ENCODE measurements at places on chromosomes 3 and 15. TPM values are rescaled to one million over a fixed set of nuclear protein-coding genes. Genes with fewer than 3 reads are reported as not detected.

CASR gene
- total RNA-seq, result not detected

DNA sequence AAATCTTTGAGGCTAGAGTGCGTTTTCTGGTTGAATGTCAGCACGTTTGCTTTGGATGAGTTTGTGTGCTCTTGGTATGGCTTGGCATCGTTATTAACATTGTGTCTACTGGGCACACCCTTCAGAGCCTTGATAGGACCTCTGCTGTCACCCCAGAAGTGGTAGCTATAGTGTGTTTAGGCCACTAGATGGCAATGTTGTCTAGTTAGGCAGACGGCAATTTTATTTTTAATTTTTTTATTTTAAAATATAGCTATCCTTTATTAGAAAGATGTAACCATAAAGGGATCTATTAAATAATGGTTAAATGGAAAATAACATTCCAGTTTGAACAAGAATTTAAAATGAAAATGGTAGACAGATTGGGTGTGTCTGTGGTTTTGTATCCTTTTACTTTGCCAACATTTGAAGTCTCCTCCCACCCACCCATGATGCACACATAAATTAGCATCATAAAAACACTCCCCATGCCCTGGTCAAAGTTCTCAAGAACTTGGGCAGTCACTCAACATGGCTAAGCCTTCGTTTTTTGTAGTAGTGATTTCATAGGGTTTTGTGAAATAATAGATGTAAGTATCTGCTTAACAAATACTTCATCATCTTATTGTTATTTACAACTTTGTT lies 200.7 kb downstream of the KCNH8 start:
- DNase-seq, result peak; percentile 8

POMGNT2 gene
- 9.9 TPM for total RNA-seq

DNA sequence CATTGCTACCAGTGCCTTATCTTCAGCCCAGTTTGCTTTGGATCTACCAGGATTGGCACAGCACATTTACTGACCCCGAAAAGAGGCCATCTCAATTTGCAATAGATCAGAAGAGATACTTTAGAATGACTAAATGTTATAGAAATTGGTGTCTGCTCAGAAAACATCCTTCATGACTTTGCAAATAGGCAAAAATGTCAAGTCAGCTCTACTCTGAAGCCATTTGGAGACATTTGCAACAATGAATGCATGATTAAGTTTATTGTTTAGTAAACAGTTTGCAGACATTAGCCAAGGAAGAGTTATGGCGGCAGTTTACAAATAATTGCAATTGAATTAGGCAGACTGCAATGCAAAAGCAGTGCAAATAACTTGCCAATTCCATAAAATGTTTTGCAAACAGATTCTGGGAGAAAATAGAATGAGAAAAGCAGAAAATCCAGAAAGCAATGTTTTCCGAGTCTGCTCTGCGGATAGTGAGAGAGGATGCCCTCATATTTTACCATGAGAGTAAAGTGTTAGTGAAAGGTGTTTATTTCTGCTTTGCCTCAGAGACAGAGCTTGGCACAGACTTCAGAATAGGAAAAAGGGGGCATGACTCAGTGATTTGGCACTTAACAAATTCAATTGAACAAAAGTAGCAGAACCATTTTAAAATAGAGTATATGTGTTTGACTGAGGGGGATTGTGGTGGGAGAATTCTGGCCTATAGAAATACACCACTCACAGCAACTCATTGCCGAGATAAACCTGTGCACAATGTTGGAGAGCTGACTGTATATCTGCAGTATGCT lies 334.9 kb upstream of the NR2F2 start:
- no peak for DNase-seq
